ENCODE measurements at places on chromosomes 6 and 20.

- no peak for DNase-seq
Measured at GRCh38 chr6:170280689-170281045, 10.2 kb downstream of the DLL1 start.

DNA sequence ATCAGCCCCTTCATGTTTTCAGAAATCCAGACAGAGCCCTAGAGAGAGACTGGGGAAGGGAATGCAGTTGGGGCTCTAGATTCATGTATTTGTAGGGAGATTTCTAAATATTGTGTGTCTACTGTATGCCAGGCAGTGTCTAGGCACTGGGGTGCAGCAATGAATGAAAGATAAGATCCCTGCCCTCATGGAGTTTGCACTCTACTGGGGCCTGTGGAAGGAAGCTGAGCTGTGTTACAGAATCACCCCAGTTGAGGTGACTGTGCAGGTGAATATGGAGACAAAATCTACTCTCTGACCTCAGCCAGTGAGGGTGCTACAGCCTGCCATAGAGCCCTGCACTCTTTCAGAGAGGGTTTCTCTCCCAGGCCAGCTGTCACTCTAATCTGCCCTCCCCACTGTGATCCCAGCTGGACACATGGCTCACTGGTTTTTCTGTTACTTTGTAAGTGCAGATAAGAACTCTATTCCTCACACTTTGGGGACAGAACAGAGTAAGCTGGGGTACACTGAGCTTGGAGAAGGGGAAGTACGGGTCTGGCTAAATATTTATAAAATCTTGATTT is 69.2 kb upstream of the E2F3 start:
- DNase-seq = peak; percentile 6

DNA sequence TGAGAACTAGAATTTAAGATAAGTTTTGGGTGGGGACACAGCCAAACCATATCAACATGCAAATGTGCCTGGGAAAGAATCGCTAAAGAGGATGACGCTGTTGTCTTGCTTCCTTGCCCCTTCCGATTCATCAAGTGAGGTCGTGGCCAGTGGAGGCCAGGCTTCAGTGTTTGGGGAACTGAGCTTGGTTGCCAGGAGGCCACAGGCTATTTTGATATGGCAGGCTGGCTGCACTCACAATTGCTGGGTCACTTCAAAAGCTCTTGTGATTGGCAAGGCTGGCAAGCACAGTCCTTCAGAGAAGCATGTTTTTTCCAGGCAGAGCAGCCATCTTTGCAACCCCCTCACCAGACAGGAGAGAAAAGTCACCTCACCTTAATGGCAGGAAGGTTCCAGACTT is 45.8 kb downstream of the SAMD5 start:
- DNase-seq = no peak

DNA sequence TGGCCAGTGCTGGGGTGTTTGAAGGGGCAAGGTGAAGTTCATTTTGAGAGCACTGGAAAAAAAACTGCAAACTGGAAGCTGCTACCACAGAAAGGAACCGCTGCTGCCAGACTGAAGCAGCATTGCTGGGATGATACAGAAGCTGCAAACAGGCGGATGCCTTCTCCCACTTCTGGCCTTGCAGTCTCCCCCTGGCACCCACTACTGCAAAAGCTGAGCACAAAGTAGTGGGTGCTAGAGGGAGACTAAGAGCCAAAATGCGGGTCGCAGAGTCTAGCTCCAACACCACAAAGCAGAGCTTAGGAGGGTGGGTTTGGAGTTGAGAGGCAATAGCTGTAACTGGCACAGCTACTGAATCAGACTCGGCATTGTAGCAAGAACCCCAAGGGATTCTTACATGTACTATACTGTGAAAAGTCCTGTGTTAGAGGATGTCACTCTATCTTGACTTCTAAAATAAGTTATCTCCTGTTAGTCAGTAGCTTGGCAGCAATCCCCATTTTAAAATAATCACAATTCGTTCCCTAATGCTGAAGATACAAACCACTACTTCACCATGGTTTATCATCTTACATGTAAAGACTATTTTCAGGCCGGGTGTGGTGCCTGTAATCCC is 44.0 kb upstream of the COL21A1 start:
- no peak for DNase-seq

- DNase-seq = no peak
Measured at GRCh38 chr20:10596710-10597121, 77.1 kb downstream of the JAG1 start.

- DNase-seq = no peak
Measured at GRCh38 chr6:166361077-166361429, 18.7 kb upstream of the SFT2D1 start.

- no peak for DNase-seq
Measured at GRCh38 chr6:112761740-112762139, 414.6 kb downstream of the RFPL4B start.

DNA sequence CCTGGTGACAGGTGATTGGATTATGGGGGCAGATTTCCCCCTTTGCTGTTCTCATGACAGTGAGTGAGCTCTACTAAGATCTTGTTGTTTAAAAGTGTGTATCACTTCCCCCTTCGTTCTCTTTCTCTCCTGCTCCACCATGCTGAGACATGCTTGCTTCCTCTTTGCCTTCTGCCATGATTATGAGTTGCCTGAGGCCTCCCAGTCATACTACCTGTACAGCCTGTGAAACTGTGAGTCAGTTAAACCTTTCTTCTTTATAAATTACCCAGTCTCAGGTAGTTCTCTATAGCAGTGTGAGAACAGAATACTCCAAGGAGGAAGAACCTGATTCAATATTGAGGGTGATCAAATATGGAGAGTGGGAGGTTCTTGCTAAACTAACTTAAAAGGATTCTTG is 724.9 kb downstream of the DOK5 start:
- DNase-seq = no peak

DNA sequence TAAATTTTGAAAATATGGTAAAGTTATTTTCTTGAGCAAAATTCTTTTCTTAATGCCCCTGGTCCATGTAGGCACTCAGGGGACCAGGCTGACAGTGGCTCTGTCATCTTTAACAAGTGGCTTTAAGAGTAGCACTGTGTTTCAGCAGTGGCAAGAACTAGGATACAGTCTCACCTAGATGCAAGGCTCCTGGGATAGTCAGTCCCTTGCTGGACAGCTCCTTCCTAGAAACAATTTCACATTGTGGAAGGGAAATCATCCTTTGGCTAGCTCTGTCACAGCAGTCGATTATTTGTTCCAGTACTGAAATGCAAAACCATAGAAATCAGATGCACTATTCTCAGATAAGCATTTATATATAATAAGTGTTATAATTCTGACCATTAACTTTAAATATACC is 175.4 kb upstream of the KCNQ5 start:
- no peak for DNase-seq

GRCh38 chr6:149458196-149458595 is 26.6 kb downstream of the ZC3H12D start:
- no peak for DNase-seq

DNA sequence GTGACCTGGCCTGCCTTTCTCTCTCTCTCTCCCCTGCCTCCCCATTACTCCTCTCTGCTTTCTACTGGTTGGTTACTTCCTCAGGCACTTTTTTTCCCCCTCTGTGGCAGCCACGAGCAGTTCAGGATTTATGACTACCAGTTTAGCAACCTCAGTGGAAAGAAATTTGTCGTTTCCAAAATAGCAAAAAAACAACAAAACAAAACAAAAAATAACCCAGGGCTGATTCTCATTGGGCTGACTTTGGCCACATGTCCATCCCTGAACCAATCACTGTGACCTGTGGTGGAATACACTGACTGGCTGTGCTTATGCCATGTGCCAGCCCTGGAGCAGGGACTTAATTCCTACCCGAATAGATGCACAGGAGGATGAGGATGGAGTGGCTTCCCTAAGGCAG is 137.4 kb downstream of the TFAP2C start:
- DNase-seq = no peak

DNA sequence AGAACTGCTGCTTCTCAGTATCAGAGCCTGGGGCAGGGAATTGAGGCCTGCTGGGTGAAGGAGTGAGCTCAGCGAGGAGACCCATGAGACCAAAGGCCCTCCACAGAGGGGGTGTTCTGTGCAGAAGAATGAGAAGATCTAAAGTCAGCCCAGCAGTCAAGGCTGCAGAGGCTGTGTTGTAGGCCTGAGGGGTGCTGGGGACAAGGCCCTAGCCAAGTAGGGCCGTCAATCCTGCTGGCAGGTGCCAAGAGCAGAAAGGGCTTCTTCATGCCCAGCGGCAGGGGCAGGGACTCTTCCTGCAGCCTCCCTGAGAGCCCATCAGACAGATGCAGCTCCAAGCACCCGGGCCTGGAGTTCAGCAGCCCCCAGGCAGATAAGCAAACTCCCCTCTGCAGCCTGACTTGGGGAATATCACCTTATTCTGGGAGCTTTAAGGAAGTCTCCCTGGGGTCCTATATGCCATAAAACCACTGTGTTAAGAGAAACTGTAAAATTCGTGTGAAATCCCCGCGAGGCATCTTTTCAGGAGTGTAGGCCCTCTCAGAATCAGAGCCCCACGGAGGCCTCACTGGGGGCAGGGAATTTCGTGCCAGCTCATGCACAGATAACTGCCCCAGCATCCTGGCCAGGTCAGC is 9.0 kb downstream of the CCDC167 start:
- no peak for DNase-seq

DNA sequence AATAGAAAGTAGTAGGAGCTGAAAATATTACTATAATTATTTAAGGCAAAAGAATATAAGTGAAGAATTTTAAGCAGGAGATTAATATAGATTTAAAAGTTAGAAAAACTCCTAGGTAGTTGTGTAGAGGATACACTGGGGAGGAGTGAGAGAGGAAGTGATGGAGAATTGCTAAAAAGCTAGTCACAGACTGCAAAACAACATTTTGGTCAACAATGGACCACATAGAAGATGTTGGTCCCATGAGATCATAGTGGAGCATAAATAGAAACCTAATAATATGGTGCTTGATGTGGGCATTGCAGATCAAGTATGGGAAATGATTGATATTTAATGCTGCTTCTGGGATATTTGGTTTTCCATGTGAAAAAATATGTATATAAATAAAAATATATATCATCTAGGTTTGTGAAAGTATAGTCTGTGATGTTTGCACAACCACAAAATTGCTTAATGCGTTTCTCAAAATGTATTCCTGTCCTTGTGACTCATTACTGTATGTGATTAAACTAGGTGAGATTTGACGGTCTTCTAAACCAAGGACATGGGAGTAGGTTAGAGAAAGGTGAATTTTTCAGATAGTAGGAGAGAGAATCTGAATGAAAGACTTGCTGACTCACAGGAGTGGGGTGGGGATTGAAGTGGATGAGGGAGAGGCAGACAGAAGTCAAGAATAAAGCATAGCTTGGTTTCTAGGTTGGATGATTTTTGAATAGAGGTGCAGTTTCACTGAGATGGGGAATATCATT is 174.0 kb downstream of the BCKDHB start:
- no peak for DNase-seq

- DNase-seq = no peak
Measured at GRCh38 chr6:80165143-80165542, 58.7 kb downstream of the BCKDHB start.
